Activated CD4-positive, alpha-beta T cell treated with anti-CD3 and anti-CD28 coated beads for 4 hours (primary cell): ENCODE measurements at places on chromosomes 3 and 15.

DNA sequence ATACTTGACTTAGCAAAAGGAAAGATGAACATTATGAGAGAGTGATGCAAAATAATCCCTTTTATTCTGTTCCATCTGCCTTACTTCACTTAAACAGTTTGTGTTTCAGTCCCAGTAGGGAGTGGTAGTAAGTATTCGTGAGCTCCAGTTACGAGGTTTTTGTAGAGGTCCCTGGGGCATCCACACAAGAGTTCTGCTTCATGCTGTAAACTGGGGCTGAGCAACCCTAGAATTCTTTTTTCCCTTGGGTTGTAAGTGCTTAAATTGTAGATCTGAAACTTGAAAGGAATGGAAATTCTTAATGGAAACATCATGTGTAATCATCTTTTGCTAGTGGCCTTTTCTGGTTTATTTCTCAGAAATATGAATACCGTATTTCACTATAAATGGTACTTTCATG, 79.5 kb downstream of the SEMA6D start:
- no peak for DNase-seq

- DNase-seq = no peak
Measured at GRCh38 chr3:76789237-76789636, 250.7 kb upstream of the ROBO2 start.

- no peak for DNase-seq
Measured at GRCh38 chr3:192277477-192277876, 449.9 kb downstream of the FGF12 start.

DNA sequence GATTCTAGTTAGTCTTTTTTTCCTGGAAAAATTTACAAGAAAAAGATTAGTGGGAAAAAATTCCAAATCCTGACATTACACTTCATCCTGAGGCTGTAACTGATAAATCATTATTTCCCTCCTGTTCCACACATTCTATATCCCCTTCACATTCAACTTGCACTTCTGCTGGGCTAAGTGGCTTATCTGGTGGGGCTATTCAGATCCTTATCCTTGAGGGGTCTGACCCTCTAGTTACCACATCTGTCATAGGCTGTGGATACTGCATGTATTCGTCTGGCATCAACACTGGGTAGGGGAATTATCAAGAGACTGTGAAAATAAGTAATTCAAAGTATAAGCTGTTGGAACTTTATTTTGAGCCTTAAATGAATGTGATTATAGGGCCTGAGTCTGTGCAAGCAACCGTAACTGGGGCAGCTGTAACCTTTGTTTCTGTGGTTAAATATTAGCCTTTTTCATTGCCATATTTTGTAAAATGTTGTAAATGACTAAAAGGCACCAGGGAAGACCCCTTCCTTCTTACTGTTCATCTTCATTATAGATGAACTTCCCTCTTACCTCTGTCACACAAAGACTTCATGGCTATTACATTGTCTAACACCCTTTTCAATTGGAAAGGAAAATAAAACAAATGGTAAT, 28.0 kb upstream of the TEX9 start:
- DNase-seq = no peak

GRCh38 chr15:49060710-49061495, 14.7 kb upstream of the SECISBP2L start:
- DNase-seq = no peak

DNA sequence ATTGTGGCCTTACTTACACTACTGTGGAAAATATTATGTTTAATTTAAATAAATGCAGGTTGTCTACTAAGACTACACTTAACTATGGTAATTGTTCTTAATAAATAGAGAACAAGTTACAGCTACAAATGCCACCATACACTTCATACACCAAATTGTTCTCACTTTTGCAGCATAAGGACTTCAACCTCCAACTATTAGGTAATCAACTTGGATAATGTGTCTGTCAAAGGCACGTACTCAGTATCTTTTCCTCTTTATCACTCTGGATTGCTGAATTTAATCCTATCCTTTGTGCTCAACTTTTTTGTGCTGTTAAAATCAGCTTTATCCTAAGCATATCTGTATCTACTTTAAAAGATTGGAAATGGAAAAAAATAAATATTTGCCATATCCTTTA, 41.6 kb upstream of the TMEM87A start:
- no peak for DNase-seq

- DNase-seq = no peak
Measured at GRCh38 chr3:197204736-197205135, 93.7 kb downstream of the DLG1 start.

DNA sequence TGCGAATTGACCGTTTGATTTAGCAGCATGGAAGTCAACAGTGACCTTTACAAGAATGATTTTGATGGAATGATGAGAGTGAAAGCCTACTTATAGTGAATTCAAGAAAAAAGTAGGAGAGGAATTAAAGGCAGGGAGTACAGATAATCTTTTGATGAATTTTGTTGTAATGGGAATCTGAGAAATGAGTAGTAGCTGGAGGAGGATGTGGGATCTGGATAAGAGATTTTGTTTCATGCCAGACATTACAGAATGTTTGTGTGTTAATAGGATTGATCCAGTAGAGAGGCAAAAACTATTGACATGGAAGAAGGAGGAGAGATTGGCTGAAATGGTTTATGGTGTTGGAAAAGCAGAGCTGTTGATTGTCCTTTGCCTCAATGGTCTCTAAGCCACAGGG, 17.4 kb upstream of the ZNF609 start:
- no peak for DNase-seq

- no peak for DNase-seq
Measured at GRCh38 chr3:130395331-130395730, 49.9 kb downstream of the COL6A5 start.

DNA sequence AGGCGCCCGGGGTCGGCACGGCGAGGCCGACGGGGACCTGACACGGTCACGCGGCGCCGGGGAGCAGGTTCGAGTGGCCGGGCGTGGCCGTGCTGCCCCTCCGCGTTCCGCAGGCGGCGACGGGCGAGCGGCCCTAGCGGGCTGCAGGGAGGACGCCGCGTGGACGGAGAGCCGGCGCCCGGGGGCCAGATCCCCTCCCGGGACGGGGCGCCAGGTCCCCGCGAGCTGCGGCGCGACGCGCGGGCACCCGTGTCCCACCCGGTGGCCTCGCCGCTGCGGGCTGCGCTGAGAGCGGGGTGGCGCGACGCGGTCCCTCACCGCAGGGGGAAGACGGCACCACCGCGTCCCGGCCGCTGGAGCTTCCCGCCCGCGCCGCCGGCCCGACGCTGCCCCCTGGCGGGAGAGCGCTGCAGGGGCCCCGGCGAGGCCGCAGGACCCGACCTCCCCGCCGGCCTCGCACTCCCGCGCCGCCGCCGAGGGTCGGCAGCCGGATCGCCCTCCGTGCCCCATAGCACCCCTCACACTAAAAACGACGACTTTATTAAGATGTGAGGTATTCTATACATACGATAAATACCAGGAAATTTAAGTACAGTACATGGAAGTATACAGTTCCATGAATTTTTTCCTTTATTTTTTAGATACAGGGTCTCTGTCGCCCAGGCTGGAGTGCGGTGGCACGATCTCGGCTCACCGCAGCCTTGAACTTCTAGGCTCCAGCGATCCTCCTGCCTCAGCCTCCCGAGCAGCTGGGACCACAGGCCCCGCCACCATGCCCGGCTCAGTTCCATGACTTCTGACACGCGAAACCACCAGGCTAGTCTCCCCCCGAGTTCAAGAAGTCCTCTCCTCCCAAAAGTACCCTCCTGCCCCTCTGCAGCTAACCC, 1.3 kb upstream of the PIGZ start:
- DNase-seq = peak; percentile 59

GRCh38 chr15:80878242-80878866, 99.2 kb downstream of the CEMIP start:
- DNase-seq = no peak

- no peak for DNase-seq
Measured at GRCh38 chr15:61051569-61052031, 177.5 kb downstream of the RORA start.

DNA sequence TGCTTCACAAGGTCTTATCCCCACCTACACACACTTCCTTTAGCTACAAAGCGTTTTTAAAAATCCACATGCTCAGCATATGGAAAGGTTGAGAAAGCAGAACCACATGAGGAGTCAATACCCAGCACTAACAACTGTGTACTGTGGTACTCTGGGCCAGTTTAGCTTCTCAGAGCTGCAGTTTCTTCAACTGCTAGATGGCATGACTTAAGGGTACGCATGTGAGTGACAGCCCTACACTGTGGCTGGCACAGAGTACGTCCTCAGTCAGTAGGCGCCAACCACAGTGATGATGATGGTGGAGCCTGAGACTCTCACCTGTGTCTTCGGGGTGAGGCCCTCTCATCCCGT, 17.4 kb downstream of the CCDC12 start:
- DNase-seq = peak; percentile 51

DNA sequence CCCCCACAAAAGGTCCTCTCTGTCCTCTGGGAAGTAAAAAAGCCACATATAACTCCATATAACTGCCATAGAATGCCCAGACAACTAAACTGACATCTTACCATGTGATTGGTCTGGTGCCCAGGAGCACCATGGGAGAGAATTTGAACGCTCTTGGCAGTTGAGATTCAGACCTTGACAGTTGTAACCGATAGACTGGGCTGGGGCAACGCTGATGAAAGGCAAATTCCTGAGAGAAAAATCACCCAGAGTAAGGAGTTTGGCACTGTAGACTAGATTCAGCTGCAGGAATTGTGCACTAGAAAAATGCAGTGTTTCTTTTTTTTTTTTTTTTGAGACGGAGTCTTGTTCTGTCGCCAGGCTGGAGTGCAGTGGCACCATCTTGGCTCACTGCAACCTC, 240.5 kb downstream of the SOX2 start:
- no peak for DNase-seq
